CD4-positive, alpha-beta T cell treated with Interleukin-17A for 1 hour (primary cell): ENCODE measurements at places on chromosomes 1 and 21.
A peak's percentile ranks its signal among the peaks of the same experiment; 100 is the strongest.

GRCh38 chr1:180908074-180908765, 4.5 kb upstream of the KIAA1614 start:
- DNase-seq, result no peak

- DNase-seq, result no peak
These were observed 125.5 kb upstream of the HNRNPU start for GRCh38 chr1:244989813-244990212.

DNA sequence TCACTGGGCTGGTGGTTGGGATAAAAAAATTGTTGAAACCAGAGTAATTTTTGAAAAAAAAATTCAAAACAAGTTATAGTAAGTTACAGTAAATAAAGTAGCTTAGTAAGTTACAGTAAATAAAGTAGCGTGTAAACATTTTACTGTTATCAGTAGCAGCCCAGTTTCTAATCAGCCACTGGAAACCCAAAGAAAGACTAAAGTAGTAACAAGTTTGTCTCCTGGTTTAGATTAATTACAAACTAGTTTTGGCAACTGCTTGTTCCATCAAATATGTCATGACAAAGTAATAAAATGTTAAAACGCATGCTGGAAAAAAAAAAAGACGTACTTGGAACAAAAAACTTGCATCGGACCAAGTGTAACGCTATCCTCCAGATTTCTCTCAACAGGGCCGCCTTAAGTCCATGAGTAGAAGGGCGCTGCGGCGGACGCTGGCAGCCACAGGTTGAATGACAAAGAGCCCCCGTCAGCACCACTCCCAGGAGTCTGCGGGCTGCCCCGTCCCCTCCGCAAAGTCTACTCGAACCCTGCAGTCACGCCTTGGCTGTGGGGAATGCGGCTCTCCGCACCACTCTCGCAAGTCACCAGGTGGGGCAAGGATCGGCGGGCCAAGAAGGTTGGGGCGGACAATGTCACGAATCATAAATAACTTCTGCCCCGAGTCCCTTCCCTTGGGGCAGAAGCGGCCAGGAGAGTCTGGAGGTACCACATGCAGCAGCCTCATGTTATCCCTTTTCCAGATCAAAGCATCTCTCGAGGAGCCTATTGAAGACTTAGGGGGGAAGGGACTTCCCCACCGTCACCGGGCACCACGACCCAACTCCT, 837 bp downstream of the SLC16A1 start:
- peak; percentile 63 for DNase-seq

DNA sequence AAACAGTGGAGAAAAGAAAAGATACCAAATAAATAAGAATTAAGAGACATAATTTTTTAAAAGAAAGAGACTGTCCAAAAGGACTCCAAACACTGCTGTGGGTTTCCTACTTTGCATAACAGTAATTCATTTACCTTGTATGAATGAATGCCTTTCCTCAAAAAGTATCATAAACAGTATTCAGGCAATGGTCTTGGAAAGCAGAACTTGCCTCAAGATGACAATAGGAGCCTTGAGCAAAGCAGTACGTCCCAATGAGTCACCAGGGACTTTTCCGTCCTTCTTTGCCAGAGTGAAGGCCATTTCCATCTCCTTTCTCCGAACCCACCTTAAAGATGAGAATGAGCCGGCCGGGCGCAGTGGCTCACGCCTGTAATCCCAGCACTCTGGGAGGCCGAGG, 186.4 kb downstream of the ZBTB18 start:
- no peak for DNase-seq

DNA sequence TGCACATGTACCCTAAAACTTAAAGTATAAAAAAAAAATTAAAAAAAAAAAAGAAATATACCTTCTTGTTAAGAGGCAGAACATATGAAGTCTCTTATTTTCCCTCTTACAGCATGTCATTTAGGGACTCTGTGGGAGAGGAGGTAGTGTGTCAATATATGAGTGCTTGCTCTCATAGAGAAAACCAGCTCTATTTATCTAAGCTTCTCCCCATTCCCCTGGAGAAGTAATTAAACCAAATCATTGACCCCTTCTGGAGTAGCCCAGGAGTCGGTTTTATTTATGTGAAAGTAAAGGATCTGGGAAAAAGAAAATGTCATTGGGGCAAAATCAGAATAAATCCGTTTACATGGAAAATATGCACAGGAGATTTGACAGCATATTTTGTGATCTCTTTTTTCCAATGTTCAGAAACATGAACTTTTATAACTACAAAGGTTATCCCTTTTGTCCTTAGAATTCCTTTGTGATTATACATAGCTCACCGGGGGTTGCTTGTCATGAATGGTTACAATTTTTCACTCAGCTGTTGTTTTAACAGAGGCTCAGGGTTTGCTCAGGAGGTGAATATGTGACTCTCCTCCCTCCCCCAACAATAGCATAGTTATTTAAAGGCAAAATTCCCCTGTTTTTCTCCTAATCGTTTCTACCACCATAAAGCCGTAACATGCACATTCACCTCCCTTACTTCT, 114.5 kb upstream of the C1orf21 start:
- no peak for DNase-seq

DNA sequence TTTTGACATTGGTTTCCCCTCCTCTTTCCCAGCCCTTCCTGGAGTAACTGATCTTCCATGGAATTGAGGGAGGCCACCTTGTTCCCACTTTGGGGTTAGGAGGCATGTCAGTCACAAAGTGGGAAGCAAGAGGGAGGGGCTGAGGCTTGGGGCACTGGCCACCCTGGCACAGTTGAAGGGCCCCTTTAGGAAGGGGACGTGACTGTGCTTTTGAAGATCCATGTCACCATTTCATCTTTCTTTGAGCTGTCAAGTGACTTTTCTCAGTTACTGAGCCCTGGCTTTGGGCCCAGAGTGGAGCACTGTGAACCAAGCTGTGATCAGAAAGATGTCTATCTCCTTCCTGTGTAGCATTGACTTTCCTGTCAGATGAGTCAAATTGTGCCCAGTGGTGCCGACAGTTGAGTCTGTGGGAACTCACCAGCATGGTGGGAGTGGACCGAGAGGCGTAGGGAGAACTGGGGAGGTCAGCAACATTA, 38.5 kb upstream of the TDRD10 start:
- peak; percentile 79 for DNase-seq

DNA sequence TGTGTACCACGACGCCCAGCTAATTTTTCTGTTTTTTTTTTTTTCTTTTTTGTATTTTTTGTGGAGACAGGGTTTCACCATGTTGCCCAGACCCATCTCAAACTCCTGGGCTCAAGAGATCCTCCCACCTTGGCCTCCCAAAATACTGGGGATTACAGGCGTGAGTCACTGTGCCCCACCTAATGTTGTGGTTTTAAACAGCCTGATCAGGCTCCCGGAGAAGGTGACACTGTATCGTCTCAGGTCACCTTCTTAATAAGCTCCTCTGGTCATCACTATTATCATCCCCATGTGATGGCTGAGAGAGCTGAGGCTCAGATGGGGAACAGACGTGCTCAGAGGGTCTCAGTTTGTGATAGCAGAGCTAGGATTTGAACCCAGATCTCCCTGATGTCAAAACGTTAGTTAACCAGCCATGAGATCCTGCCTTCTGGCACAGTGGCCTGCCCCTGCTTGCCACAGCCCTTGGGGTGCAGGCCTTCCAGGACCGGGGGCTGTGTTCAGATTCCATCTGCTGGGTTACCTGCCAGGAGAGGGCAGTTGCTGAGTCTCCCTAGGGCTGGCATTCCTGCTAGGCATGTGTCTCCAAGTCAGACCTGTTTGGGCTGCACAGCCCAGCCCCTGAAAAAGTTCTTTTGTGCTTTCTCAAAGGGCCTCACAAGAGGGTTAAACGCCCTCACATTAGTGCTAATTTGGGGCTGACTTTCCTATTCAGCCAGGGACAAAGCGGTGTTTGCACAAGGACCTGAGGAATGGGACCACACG, 32.7 kb upstream of the GRHL3 start:
- no peak for DNase-seq

GRCh38 chr21:44324106-44324853, 14.9 kb downstream of the CFAP410 start:
- DNase-seq, result no peak

DNA sequence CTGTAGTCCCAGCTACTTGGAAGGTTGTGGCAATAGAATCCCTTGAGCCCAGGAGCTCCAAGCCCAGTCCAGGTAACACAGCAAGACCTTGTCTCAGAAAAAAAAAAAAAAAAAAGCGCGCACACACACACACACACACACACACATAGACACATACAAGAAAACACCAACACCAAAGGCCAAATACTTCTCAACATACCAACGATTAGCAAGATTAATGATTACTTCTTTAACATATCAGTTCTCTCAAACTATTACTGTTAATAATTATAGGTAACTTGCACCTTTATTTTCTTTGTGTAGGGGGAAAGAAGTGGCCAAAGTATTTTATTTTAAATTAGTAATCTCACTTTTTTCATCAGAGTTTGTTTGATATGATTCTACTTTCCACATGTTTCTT, 289.5 kb upstream of the ADGRL2 start:
- DNase-seq, result no peak

DNA sequence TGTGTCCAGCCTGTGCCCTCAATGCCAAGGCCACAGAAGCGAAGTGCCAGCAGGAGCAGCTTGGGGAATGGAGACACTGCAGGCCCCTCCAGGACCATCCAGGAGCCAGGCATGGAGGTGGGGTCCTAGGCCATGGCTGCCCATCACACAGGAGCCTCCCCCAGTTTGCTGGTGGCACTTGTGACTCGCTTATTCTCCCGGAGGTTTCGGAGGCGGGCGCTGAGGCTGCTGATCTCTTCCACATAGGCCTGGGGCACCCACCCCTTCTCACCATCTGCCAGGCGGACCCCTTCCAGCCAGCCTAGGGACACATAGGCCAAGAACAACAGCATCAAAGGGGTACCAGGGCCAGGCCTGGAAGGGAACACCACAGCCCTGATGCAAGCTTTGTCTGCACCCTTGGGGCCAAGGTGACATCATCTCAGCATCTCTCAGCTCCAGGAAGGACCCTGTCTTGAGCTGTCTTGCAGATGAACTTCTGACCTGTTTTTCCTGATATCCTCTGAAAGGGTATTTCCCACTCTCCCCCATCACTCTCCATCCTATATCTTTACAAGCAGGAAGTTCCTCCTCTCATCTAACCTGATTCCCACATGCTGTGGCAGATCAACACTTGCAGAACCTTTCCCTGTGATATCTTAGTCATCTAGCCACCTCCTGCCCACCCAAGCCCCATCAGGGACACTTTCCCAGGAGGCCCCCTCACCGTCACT, 13.9 kb downstream of the ARHGEF19 start:
- no peak for DNase-seq

DNA sequence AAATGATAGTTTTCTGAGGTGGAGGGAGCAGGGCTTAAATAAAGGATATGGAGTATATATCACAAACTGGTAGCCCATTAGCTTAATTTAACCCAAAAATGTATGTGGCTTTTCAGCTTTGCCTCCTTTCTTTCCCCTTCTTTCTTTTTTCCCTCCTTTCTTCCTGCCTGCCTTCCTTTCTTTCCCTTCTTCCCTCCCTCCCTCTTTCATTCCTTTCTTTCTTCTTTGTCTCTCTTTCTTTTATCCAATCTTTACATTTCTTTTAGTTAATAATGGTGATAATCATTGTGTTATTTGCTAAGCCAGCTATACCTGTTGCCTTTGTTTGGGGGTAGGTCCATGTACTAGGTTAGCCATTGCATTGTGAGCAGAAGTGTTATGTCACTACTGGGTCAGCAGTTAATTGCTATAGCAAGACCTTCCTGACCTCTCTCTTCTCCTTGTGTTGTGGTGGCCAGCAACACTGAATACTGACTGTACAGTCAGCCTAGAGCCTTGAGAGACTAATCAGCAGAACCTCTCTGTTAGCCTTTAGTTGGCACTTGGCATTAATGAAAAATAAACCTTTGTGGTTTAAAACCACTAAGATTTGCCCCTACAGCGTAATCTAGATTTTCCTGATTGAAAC, 5.1 kb downstream of the GORAB start:
- DNase-seq, result no peak

DNA sequence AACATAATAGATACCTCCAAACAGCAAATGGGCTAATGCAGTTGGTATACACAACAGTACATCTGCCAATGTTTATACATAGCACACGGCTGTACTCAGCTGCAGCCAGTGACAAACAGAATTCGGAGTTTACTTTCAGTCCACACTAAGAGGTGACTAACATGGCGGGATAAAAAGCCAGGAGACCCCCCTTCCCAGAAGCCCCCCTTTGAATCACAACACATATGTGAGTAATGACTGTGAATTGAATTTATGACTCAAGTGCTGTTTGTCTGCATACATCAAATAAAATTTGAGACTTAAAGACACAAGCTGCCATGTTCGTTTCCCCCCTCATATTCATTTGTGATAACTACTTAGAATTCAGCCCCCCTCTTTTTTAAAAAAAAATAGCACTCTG, 113.2 kb downstream of the RUNX1 start:
- no peak for DNase-seq

DNA sequence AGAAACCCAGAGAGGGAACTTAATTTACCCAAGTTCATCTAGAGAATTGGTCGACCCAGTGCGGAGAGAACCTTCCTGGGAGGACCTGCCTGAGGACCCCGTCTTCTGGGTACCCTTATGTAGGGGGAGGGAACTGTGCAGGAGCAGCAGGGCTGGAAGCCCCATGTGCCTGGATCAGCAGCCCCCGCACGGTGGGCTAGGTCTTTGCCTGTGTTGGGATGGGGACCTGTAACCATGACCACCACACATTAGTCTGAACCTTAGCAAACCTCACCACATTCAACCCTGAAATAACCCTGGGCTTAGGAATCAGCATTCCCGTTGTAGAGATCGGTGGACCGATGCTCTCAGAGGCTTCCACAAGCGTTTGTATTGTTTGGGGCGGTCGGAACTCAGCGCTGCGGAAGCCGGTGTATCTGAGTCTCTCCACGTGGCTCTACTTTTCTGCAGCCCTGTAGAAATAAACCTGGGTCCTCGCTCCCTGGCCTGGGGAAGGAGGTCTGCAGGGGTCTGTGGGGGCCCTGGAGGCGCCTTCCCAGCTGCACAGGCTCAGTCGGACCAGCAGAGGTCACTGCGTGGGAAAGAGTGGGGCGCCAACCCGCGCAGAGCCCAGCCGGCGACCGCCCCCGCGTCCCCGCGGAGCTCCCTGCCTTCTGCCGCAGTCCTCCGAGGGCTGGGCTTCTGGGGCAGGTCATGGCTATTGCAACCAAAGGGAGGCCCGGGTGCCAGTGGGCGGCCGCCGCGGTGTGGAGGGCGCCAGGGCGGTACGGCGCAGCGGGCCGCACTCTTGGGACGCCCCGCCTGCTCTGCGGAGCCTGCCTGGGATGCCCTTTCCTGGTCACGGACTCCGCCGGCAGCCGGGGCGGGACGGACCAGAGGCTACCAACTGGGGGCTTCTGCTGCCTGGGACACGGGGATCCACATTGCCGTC, 36.2 kb upstream of the KCNA10 start:
- peak; percentile 55 for DNase-seq

DNA sequence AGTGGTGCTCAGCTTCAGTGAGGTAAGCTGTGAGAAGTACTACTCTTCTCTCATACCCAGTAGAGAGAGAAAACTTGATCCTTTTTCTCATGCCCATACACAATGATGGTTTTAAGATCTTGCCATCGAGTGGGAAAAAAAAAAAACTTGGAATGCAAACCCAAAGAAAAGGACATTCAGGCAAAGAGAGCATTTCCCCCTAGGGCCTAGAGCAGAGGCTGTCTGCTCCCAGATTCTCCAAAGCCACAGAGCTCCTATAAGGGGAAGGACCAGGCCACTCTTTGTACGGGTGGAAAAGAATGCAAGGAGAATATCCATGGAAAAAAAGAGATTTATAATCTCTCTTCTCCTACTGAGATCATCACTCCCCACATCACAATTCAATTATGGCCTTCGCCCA, 34.9 kb downstream of the MROH9 start:
- no peak for DNase-seq
